SJCRH30 (cell line): ENCODE measurements at places on chromosomes 7 and 10.

DNA sequence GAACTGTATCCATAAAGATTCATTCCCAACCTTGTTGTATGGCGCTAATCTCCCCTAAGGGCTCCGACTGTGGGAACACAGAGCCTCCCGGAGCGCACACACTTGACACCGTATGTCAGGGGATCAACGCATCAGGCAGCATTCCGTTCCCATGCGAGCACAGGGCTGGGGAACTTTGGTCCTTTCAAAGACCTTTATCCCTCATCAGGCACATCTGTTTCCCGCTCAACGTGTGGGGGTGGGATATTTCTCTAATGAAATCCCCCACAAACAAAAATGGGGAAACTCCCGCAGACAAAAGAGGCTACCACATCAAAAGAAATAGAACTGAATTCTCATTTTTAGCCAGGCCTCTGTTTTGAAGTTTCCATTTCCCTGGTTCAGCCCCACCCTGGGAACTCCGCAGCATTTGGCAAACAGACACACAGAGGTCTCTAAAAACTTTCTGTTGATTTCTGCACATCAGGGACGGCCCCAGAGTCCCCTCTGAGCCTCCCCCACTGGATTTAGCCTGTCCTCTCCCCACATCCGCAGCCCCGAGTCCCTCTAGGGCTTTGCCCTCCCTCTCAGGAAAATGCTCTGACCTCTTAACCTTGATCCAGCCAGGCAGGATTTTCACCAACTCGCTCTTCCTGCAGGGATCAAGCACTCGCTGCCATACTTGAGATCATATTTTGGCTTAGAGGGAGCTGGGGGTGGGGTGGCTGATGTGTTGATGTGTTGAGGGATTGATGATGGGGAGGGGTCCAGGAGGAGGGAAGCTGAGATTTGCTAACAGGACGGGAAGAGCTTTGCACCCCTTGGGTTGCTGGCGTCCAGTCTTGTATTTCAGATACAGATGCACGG, 6.6 kb downstream of the CPA5 start:
- peak overlapping the region; percentile 91 for H3K27ac ChIP-seq
- DNase-seq = peak; percentile 93
- peaks cover 40% of the 10 kb centered on the region for H3K4me1 ChIP-seq
- no peaks in the 10 kb centered on the region for H3K27me3 ChIP-seq
- H3K4me3 ChIP-seq = peak overlapping the region; percentile 38
- H3K36me3 ChIP-seq = no peaks in the 10 kb centered on the region

DNA sequence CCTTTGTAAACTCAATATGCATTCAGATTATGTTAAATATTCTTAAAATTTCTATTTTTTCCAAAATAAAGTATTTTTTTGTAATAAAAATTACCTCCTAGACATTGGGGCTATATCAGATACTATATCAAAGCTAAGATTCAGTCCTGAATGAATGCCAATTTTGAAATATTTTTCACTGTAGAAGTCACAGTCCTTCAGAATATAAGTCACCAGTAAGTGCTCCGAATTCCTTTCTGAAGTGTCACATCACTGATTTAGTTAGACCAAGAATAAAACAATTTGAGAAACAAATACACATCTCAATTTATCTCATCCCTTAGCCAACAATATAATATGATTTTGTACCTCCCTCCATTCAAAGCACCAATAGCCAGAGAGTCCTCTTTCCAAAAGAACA, 33.9 kb upstream of the GSAP start:
- H3K27me3 ChIP-seq = no peaks in the 10 kb centered on the region
- peaks cover 46% of the 10 kb centered on the region for H3K4me1 ChIP-seq
- H3K4me3 ChIP-seq = no peak overlapping the region
- DNase-seq = no peak
- no peaks in the 10 kb centered on the region for H3K36me3 ChIP-seq
- peak overlapping the region; percentile 11 for H3K27ac ChIP-seq

DNA sequence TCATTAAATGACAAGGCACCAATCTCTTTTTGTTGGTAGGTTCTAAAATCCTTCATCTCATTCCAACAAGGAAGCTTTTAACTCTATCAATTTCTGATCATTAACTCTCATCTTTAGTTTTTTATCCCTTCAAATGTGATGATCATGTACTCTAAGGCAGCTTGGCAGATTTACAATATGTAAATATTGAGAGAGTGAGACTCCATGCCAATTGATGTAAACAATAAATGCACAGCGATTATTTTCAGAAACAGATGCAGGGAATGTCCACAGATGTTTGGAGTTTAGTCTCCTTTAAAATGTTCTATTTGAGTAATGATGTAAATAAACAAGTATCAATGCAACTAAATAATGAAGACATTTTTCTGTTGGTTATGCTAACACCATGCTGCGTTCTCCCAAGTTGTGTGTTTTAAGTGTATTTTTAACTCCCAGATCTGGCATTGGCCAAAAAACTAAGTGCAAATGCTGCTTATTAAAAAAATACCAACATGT, 213.8 kb downstream of the AHR start:
- H3K27ac ChIP-seq = no peak overlapping the region
- no peak for DNase-seq
- H3K4me1 ChIP-seq = peaks cover 5% of the 10 kb centered on the region; the same call in 1 of the 2 replicates

GRCh38 chr7:64619705-64620104, 46.2 kb upstream of the ZNF107 start:
- H3K36me3 ChIP-seq = no peaks in the 10 kb centered on the region
- H3K4me3 ChIP-seq = no peak overlapping the region
- H3K4me1 ChIP-seq = no peaks in the 10 kb centered on the region
- no peak overlapping the region for H3K27ac ChIP-seq

- DNase-seq = peak; percentile 88
- no peaks in the 10 kb centered on the region for H3K27me3 ChIP-seq
- peak overlapping the region; percentile 0 for H3K4me3 ChIP-seq
- peaks cover 51% of the 10 kb centered on the region for H3K4me1 ChIP-seq
- H3K27ac ChIP-seq = peak overlapping the region; percentile 69
These were observed 5.3 kb downstream of the PITX3 start for GRCh38 chr10:102236006-102236405.

DNA sequence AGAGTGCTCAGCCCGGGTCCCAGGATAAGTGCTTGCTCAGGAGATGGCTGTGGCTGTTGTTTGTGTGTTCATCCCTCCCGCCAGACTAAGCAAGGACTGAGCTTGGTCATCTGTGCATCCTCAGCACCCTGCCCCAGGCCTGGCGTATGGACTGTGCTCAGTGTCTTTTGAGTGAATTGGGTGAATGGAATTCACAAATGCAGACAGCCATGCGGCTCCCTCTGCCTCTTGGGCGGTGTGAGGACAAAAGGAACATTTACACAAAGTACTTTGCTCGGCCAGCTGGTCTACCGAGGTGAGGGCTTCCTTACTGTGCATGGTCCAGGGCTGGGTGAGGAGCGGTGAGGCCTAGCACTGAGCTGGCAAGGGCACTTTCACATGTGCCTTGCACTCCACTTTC, 120.2 kb downstream of the CDH23 start:
- H3K4me1 ChIP-seq = peaks cover 11% of the 10 kb centered on the region
- H3K36me3 ChIP-seq = no peaks in the 10 kb centered on the region
- no peak overlapping the region for H3K27ac ChIP-seq
- no peaks in the 10 kb centered on the region for H3K27me3 ChIP-seq
- DNase-seq = no peak
- H3K4me3 ChIP-seq = no peak overlapping the region

DNA sequence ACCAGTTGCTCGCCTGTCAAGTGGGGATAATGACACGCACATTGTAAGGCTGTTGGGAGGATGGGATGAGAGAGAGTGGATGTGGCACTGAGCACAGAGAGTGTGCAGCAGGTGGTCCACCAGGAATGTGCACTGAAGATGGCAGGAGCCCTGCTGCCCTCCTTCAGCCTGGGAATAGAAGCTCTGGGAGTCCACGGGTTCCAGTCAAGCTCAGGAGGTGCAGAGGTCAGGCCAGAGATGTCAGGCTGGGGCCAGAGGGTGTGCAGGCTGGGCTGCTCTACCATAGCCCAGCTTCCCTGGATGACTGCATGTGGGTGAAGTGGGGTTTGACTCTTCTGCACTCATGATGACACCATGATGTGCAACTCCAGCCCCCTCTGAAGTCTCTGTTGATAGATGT, 58.7 kb downstream of the C10orf120 start:
- H3K4me3 ChIP-seq = no peak overlapping the region
- no peaks in the 10 kb centered on the region for H3K4me1 ChIP-seq
- H3K27ac ChIP-seq = no peak overlapping the region
- H3K27me3 ChIP-seq = no peaks in the 10 kb centered on the region

- no peaks in the 10 kb centered on the region for H3K27me3 ChIP-seq
- H3K36me3 ChIP-seq = peaks cover 11% of the 10 kb centered on the region
- DNase-seq = no peak
- no peak overlapping the region for H3K27ac ChIP-seq
These were observed 4.0 kb downstream of the CDCA7L start for GRCh38 chr7:21941611-21942141.

GRCh38 chr7:153381275-153382040, 621.9 kb downstream of the ACTR3B start:
- no peaks in the 10 kb centered on the region for H3K36me3 ChIP-seq
- H3K4me1 ChIP-seq = no peaks in the 10 kb centered on the region
- H3K4me3 ChIP-seq = no peak overlapping the region
- H3K27ac ChIP-seq = no peak overlapping the region
- H3K27me3 ChIP-seq = peaks cover 12% of the 10 kb centered on the region; the same call in 1 of the 2 replicates
